Mammary epithelial cell (primary cell): ENCODE measurements at places on chromosomes 7 and 10.

- no peak for DNase-seq
Measured at GRCh38 chr10:91190388-91190870, 30.0 kb upstream of the PCGF5 start.

DNA sequence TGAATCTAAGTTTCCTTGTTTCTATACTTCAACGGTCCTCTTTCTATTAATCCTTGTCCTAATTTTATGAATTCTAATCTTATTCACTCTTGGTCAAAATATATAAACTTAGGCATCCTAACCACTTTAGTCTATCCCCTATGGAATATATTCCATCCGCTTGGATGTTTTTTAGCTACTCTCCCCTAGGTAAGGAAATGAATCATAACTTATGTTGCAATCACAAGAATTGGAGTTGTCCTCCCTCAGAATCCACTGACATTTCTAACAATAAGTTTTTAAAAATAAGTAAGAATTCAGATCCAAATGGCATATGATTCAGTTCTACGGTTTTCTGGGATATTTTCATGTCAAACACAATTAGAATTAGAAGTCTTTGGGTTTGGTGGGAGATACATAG lies 1081.6 kb downstream of the SORCS1 start:
- no peak for DNase-seq

DNA sequence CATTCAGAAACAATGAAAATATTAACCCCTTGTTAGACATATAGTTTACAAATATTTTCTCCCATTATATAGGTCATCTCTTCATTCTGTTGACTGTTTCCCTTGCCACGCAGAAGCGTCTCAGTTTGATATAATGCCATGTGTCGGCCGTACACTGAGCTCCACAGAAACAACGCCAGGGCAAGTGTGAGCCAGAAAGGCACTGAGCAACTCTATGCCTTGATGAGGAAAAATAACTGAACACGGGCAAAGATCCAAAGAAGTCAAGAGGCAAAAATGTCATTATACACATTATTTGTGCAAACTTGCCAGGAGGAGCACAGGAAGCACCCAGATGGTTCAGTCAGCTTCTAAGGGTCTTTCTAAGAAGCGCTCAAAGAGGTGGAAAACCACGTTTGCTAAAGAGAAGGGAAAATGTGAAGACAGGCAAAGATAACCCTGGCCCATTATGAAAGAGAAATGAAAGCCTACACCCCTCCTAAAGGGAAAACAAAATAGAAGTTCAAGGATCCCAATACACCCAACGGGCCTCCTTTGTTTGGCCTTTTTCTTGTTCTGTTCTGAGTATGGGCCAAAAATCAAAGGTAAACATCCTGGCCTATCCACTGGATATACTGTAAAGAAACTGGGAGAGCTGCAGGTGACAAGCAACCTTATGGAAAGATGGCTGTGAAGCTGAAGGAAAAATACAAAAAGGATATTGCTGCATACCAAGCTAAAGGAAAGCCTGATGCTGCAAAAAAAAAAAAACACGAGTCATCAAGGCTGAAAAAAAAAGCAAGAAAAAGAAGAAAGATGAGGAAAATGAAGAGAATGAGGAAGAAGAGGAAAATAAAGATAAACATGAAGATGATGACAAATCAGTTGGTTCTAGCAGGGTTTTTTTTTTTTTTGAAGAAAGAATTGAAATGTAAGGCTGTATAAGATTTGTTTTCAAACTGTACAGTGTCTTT lies 15.5 kb downstream of the ARHGAP12 start:
- DNase-seq = no peak

- DNase-seq = no peak
Measured at GRCh38 chr10:99427566-99428190, 2.7 kb downstream of the GOT1 start.

GRCh38 chr10:116053910-116054309 lies 219.1 kb downstream of the GFRA1 start:
- DNase-seq = no peak

GRCh38 chr7:123709525-123709924 lies 39.3 kb downstream of the WASL start:
- no peak for DNase-seq

- DNase-seq = no peak
Measured at GRCh38 chr7:151132461-151133205, 34.9 kb downstream of the GBX1 start.

DNA sequence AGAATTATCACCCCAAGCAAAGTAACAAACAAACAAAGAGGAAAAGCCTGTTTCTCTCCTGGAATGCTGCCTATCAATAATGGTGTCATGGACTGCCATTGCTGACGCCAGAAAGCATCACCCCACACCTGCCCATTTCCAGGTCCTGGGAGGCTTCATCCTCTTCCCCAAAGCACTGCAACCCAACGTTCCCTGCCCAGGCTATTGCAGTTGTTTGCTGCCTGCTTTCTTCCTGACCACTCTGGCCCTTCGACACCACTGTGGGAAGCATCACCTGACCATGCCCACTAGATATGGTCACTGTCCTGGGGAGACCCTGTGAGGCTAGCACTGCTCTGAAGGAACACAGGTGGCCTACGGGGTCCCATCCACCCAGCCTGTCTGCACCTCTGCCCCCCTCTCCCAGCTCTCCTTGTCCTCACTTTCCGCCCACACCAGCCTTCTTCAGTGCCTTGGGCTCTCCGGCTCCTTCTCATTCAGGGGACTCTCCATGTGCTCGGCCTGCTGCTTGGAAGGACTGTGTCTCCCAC lies 439.6 kb downstream of the GLRX3 start:
- DNase-seq = no peak

- no peak for DNase-seq
Measured at GRCh38 chr7:37104822-37105518, 343.7 kb downstream of the ELMO1 start.

DNA sequence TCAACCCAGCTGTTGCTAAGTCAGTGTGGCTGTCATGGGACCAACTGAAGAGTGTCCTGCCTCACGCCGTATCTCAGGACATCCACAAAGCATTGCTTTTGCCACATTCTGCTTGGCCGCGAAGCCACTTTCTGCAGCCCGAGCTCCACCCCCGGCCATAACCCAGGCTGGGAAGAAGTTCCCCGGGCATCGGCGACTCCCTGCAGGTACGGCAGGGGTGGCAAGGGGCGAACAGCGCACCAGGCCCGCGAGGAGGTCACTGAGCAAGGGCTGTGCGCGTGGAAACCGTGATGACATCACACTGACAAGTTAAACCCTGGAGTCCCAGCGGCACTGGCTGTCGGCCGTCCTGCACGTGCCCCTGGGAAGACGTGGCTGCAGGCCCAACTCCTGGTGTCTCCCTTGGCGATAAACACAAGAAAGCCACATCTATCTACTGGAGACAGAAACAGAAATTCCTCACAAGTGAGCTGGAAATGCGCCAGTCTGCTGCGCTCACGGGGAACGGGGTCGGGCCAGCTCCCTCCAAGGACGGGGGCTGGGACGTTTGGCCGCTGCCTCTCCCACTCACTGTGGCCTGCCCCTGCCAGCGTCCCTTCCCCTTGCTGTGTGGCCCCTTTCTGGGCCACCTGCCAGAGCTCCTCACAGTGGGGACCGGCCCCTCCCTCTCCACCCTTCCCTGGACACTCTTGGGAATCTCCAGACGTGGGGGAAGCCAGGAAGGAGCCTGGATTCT lies 326.3 kb downstream of the DNAJB6 start:
- no peak for DNase-seq

DNA sequence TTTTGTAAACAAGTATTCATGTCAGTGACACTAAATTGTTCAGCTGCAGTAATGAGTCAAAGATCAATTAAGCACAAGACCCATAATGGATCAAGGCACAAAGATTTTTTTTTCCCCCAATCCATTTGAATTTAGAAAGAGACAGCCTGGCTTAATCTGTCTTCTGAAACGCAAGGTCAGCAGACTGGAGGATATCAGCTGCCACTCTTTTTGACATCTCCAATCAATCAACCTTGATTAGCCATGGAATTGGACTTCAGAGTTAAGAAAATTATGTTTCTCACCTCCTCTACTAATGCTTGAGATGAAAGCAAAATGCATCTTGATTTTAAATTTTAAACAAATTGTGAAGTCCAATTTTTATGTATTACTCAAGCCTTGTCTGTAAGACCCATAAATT lies 642.4 kb upstream of the STEAP1 start:
- DNase-seq = no peak

- DNase-seq = no peak
Measured at GRCh38 chr7:29135846-29136245, 10.5 kb downstream of the CPVL start.

- DNase-seq = no peak
Measured at GRCh38 chr7:100024020-100024619, 8.7 kb downstream of the ZKSCAN1 start.

DNA sequence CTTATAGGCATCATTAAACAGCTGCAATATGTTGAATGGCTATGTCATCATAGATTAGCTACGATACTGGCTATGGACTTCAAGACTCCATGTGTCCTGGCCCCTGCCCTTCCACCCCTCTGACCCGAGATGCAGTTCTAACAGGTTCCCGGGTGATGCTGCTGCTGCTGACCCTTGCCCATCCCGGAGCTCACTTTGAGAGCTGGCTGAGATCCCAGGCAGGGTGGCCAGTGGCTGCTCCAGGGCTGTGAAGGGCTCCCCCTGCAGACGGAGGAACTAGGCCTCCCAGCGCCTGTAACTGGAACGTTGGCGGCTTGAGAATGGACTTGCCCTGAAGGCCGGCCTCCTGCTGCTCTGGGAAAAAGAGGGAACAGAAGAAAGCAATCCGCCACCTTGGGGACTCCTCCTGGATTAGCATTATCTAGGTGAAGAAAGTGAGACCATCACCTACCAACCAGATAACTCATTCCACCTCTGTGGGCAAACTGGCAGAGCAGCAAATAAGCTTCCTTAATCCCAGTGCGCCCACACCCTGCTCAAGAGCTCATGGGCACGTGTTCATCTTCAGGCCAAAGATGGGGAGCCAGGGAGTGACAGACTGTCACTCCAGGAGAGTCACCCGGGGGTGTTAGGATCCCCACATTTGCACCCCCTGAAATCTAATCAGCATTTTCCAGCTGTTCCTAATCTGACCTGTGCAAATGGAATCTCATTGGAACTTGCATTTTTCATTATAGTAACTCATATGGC lies 56.8 kb downstream of the PARP12 start:
- no peak for DNase-seq

DNA sequence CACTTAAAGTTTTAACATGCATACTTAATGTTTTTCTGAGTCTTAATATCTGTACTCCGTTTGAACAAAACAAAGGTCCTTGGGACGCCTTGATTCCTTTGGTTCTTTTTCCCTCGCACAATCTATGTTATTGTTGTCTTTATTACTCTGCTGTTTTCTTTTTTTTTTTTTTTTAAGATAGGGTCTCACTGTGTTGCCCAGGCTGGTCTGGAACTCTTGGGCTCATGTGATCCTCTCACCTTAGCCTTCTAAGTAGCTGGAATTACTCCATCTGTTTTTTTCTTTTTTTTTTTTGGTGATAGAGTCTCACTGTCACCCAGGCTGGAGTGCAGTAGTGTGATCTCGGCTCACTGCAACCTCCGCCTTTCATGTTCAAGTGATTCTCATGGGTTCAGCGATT lies 13.2 kb downstream of the MLLT10 start:
- no peak for DNase-seq

- DNase-seq = peak; percentile 35
Measured at GRCh38 chr10:93680412-93681047, 21.9 kb downstream of the FRA10AC1 start.

GRCh38 chr10:119670717-119671116 lies 19.5 kb downstream of the BAG3 start:
- DNase-seq = peak; percentile 80
